ENCODE measurements at places on chromosomes 3 and 15. TPM values are rescaled to one million over a fixed set of nuclear protein-coding genes. Genes with fewer than 3 reads are reported as not detected.

RASGRP1 gene
- 174 TPM for total RNA-seq

RYR3 gene
- total RNA-seq: not detected

ERICH6 gene
- total RNA-seq: not detected

HYKK gene
- 2.2 TPM for total RNA-seq

GRCh38 chr3:152301745-152302181 is 33.0 kb downstream of the MBNL1 start:
- H3K36me3 ChIP-seq: peaks cover 44% of the 10 kb centered on the region
- H3K4me3 ChIP-seq: peak overlapping the region; percentile 51
- DNase-seq: no peak
- H3K4me1 ChIP-seq: peaks cover 80% of the 10 kb centered on the region
- peak overlapping the region; percentile 75 for H3K27ac ChIP-seq

GRCh38 chr3:182252802-182253201 is 540.5 kb upstream of the ATP11B start:
- no peak overlapping the region for H3K27ac ChIP-seq
- no peaks in the 10 kb centered on the region for H3K27me3 ChIP-seq
- DNase-seq: no peak

- H3K27me3 ChIP-seq: no peaks in the 10 kb centered on the region
- no peaks in the 10 kb centered on the region for H3K4me1 ChIP-seq
- no peak for DNase-seq
- H3K36me3 ChIP-seq: no peaks in the 10 kb centered on the region
Observed at GRCh38 chr15:81851757-81852156, 194.1 kb downstream of the MEX3B start.

DNA sequence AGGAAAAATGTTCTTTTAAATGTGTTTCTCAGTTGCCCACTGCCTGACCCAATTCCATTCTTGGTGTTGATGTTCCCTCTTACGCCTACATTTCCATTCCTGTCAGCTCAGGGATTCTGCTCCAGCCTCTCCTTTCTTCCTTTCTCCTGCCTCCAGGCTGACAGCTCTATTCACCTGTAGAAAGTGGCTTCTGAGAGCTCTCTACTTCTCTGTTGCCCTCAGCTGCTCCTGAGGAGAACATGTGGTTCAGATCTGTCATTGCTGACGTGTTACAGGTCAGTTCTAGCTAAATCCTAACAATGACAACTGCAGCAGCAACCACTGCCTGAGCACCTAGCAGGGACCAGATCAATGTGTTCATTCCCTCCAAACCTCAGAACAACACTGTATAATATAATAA is 144.9 kb upstream of the PLAAT1 start:
- H3K36me3 ChIP-seq: no peaks in the 10 kb centered on the region
- no peak overlapping the region for H3K27ac ChIP-seq
- H3K27me3 ChIP-seq: no peaks in the 10 kb centered on the region
- no peak for DNase-seq
- no peak overlapping the region for H3K4me3 ChIP-seq

GRCh38 chr3:14404631-14405359 is 2.4 kb downstream of the SLC6A6 start:
- DNase-seq: no peak
- no peaks in the 10 kb centered on the region for H3K27me3 ChIP-seq
- H3K27ac ChIP-seq: no peak overlapping the region
- H3K4me1 ChIP-seq: peaks cover 41% of the 10 kb centered on the region
- H3K36me3 ChIP-seq: peaks cover 13% of the 10 kb centered on the region
- peak overlapping the region; percentile 99 for H3K4me3 ChIP-seq

GRCh38 chr3:31953636-31954035 is 27.4 kb downstream of the OSBPL10 start:
- DNase-seq: no peak
- no peaks in the 10 kb centered on the region for H3K4me1 ChIP-seq
- H3K27ac ChIP-seq: no peak overlapping the region

GRCh38 chr3:18469775-18470174 is 44.6 kb upstream of the SATB1 start:
- no peaks in the 10 kb centered on the region for H3K27me3 ChIP-seq
- no peak overlapping the region for H3K27ac ChIP-seq
- H3K4me1 ChIP-seq: no peaks in the 10 kb centered on the region

- no peak overlapping the region for H3K27ac ChIP-seq
- no peak for DNase-seq
- no peaks in the 10 kb centered on the region for H3K4me1 ChIP-seq
- peaks cover 15% of the 10 kb centered on the region for H3K27me3 ChIP-seq
Observed at GRCh38 chr15:68983961-68984481, 30.5 kb upstream of the NOX5 start.

DNA sequence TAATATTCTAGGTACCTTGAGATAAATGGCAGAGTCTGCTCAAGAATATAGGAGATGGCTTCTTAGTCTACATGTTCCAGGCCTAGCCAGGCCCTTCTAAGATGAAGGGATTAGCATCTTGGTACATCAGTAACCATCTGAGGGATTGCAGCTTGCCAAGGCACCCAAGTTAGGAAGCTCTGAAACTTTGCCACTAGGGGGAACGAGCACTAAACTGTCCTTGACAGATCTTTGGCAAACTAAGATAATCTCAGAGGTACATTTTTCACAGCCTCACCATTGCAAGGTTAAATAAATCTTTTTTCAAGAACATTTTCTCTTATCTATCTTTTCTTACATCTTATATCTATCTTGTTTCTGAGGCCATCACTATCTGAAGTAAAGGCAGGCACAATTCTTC is 351.2 kb downstream of the RAP2B start:
- H3K27ac ChIP-seq: no peak overlapping the region
- H3K27me3 ChIP-seq: no peaks in the 10 kb centered on the region
- H3K36me3 ChIP-seq: peaks cover 4% of the 10 kb centered on the region
- no peak overlapping the region for H3K4me3 ChIP-seq
- H3K4me1 ChIP-seq: no peaks in the 10 kb centered on the region

DNA sequence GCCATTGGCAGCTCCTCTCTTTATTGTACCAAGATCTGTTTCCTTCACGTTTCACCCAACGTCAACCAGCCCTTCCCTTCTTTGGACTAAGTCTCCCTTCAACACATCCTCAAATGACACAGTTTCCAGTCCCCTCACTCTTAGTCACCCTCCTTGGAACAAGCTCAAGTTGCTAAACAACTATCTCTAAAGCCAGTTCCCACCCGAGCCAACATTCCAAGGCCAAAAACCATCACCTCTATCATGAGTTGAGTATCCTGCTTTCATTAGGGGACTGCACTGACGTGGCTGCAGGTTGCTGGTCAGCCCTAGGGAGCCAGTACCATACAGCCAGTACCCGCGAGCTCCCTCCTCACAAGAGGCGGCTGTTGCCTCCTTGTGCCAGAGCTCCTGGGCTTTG is 73.8 kb downstream of the LIPC start:
- H3K27me3 ChIP-seq: peaks cover 2% of the 10 kb centered on the region
- no peak overlapping the region for H3K4me3 ChIP-seq
- no peak for DNase-seq
- peaks cover 11% of the 10 kb centered on the region for H3K4me1 ChIP-seq
- H3K36me3 ChIP-seq: no peaks in the 10 kb centered on the region

DNA sequence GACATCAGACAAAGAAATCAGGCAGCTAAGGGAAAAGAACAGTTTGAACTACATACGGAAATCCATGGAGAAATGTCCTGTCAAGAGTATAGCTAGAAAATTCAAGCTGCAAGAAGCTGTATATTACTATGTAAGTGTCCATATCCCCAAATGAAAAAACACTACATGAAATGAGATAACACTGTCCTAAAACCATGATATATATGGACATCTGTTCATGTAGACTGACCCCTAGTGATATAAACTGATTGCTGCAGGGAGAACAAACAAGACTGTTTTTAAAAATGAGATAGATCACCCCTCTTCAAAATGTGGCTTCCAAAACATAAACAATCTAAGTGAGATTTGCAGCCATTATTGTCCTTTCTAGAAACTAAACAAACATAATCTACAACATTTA is 985.6 kb downstream of the EPHA3 start:
- H3K4me3 ChIP-seq: no peak overlapping the region
- no peaks in the 10 kb centered on the region for H3K4me1 ChIP-seq
- no peak for DNase-seq
- no peaks in the 10 kb centered on the region for H3K36me3 ChIP-seq
- no peaks in the 10 kb centered on the region for H3K27me3 ChIP-seq

DNA sequence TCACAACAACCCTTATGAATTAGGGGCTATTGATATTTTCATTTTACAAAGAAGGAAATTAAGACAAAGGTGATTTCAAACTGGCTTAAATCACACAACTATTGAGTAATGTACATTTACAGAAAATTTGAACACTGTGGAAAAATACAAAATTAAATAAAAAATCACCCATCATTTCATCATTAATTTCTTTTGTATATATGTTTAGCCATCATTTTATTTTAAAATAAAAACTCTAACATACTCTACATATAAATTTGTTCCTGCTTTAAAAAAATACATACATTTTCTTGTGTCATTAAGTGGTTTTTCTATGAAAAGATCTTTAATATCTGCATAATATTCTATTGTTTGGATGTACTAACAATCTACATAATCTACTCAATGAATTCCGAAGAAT is 20.2 kb downstream of the CLDN11 start:
- peaks cover 13% of the 10 kb centered on the region for H3K27me3 ChIP-seq
- DNase-seq: no peak
- H3K4me1 ChIP-seq: peaks cover 4% of the 10 kb centered on the region
- H3K4me3 ChIP-seq: no peak overlapping the region

DNA sequence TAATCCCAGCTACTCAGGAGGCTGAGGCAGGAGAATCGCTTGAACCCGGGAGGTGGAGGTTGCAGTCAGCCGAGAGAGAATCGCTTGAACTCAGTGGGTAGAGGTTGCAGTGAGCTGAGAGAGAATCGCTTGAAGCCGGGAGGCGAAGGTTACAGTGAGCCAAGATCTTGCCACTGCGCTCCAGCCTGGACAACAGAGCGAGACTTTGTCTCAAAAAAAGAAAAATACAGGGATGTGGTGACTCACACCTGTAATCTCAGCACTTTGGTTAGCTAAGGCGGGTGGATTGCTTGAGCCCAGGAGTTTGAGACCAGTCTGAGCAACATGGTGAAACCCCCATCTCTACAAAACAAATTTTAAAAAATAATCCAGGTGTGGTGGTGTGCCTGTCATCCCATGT is 26.8 kb downstream of the UBE2E1 start:
- H3K27ac ChIP-seq: no peak overlapping the region
- peaks cover 48% of the 10 kb centered on the region for H3K4me1 ChIP-seq
- H3K27me3 ChIP-seq: no peaks in the 10 kb centered on the region
- no peak for DNase-seq

DNA sequence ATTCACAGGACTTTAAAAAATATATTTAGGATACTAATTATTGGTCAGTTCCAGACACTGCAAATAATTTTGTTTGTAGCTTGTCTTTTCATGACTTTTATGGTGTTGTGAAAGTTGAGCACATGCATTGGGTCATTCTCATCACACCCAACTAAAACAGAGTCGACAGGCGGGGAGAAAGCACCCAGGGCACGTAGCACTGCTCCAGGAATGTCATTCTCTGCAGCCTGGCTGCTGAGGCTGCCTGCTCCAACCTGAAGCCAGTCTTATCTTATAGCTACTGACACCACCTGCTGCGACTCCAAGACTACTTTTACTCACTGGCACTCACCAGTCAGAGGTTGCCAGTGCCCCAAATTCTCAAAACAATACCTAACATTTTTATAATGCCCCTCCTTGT is 56.9 kb downstream of the ACAD9 start:
- H3K27ac ChIP-seq: no peak overlapping the region
- no peak overlapping the region for H3K4me3 ChIP-seq
- no peak for DNase-seq
- H3K27me3 ChIP-seq: peaks cover 8% of the 10 kb centered on the region
- H3K36me3 ChIP-seq: no peaks in the 10 kb centered on the region
- no peaks in the 10 kb centered on the region for H3K4me1 ChIP-seq

DNA sequence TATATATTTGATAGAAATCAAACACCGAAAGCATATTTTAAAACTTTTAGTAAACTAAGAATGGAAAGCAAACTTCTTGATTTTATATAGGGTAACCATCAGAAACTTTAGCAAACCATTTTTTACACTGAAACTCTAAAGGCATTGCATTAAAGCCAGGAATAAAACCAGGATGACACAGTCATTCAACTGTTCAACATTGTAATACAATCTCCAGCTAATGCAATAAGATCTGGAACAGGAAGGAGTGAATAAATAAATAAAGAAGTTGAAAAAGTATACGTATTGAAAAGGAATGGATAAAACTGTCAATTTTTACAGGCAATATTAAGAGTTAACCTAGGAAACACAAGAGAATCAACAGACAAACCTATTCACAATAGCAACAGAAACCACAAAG is 181.9 kb upstream of the TTC14 start:
- DNase-seq: no peak
- H3K27ac ChIP-seq: no peak overlapping the region
- no peaks in the 10 kb centered on the region for H3K4me1 ChIP-seq
- no peak overlapping the region for H3K4me3 ChIP-seq
- no peaks in the 10 kb centered on the region for H3K27me3 ChIP-seq
